ENCODE measurements at places on chromosomes 13 and 19.
A peak's percentile ranks its signal among the peaks of the same experiment; 100 is the strongest.

DNA sequence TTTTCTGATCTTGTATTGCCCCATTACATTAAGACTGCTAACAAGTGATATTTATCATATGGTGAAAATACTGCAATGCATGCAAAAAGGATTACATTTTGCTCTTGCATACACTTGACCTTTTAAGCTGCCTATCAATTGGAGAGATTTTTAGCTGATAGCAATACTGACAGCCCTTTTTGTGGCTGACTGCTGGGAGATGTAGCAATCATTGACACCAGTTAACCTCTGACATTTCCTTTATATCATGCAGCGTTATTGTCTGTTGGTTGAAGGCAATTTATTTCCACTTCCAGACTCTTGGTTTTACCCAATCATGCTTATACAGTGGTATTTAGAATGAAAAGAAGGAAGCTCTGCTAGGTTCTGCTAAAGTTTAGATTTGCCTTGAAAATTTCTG, 364.0 kb downstream of the LMO7 start:
- no peak for DNase-seq

- no peak for DNase-seq
These were observed 46.0 kb downstream of the ABCC4 start for GRCh38 chr13:95255072-95255732.

GRCh38 chr13:78576261-78576660, 27.1 kb downstream of the POU4F1 start:
- no peak for DNase-seq

- DNase-seq: peak; percentile 5
These were observed 490 bp downstream of the ITPKC start for GRCh38 chr19:40717325-40717879.

DNA sequence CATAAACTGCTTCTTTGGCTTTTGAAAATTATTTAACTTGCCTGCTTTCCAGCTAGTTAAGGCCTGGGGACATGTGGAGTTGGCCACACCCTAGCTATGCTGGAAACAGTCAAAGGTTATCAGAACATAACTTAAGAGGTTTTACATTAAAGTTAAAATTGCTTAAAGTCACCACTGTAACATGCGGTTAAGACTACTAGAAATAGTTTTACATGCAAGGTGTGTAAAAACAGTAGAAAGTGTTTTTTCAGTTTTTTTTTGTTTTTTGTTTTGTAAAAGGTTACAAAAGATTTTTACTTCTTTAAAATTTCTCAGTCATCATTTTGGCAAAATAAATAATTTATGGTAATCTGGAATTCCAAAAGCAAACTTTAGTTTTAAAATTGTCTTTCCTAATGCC, 763.1 kb downstream of the UQCRFS1 start:
- DNase-seq: no peak
